ENCODE measurements at places on chromosomes 7 and 10. TPM values are rescaled to one million over a fixed set of nuclear protein-coding genes. Genes with fewer than 3 reads are reported as not detected.

Gene TRIM8
- total RNA-seq = 61.4 TPM

Gene TRIM74
- 8.3 TPM for total RNA-seq

Gene PNLIPRP3
- not detected for total RNA-seq

DNA sequence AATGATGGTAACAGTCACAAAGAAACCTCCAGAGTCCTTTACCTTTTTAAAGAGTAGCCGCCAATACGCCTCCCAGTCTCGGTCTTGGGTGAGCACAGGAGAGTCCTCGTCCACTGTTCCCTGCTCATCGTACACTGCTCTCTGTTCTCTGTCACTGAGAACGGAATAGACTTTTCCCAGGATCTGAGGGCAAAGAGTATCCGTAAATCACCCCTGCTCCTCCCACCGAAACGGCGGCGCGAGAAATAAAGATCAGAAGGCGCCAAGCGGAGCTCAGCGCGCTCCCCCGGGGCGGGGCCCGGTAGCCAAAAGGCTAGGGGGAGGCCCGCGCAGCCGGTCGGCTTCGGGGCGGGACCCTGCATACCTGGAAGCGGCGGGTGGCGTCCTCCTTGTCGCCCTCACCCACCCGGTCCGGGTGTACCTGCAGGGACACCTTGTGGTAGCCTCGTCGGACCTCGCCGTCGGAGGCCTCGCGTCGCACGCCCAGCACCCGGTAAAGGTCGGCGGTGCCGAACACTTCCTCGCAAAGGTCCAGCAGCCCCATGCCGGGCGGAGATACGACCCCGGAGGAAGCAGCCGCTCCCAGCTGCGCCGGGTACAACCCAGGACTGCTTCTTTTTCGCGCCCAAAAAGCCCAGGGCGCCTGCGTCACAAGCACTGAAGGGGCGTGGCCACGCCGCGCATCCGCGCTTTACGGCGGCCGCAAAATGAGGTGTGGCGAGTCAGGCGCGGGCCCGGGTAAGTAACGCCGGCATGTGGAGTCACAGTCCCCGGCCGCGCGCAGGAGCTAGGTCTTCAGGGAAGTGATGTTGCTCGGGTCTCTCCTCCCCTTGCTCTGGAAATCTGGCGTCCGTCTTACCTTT, at the start of gene DNAJC9:
Gene DNAJC9, minus strand, starts transcription at position 610 of the 863 bp plus-strand sequence. Its CDS starts 66 bp downstream, at position 544.
- peak within 1 kb of the TSS; percentile 91 for H3K4me3 ChIP-seq
- no peaks in the 10 kb centered on the region for H3K27me3 ChIP-seq
- peaks cover 11% of the 10 kb centered on the region for H3K4me1 ChIP-seq

Gene BZW2
- total RNA-seq = 34.1 TPM

Data from naive thymus-derived CD8-positive, alpha-beta T cell (primary cell).